ENCODE measurements at places on chromosomes 4 and X. TPM values are rescaled to one million over a fixed set of nuclear protein-coding genes. Genes with fewer than 3 reads are reported as not detected.

Gene RBM10
- total RNA-seq = 58.7 TPM

Gene SMIM31
- not detected for total RNA-seq

Gene CXCL6
- total RNA-seq = not detected

Gene GAGE12E
- not detected for total RNA-seq

Gene FRMPD4
- not detected for total RNA-seq

Gene BMP15
- total RNA-seq = not detected

Gene DCHS2
- not detected for total RNA-seq

Gene SH3RF1
- 0.30 TPM for total RNA-seq

Gene MAGEA3
- not detected for total RNA-seq

Gene FGB
- total RNA-seq = not detected
